Tibial nerve (tissue), 4 donors: ENCODE measurements at places on chromosomes 13 and 19. TPM values are rescaled to one million over a fixed set of nuclear protein-coding genes. Genes with fewer than 3 reads are reported as not detected.

DNA sequence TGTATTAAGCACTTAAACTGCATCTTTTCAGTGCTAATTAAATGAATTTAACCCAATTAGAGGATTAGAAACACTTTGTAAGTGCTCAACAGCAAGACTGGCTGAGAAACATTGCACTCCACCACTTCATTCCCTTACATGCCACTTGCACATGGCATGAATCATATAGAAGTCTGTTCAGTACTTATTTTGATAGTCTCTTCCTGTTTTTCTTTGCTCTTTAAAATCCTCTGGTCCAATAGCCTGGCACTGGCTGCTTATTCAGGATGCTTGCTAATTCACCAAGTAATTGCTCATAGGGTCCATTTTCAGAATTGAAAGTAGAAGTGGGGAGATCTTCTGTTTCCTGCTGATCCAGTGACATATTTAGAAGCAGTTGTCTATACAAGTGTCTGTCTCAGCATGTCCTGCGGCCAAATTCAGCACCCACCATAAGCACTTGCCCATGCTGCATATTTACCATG lies 900.1 kb downstream of the PCDH9 start:
- no peak overlapping the region for H3K4me3 ChIP-seq
- no peaks in the 10 kb centered on the region for H3K27me3 ChIP-seq
- no peak overlapping the region for H3K27ac ChIP-seq
- no peaks in the 10 kb centered on the region for H3K4me1 ChIP-seq
- no peaks in the 10 kb centered on the region for H3K36me3 ChIP-seq
- no peak for DNase-seq

DNA sequence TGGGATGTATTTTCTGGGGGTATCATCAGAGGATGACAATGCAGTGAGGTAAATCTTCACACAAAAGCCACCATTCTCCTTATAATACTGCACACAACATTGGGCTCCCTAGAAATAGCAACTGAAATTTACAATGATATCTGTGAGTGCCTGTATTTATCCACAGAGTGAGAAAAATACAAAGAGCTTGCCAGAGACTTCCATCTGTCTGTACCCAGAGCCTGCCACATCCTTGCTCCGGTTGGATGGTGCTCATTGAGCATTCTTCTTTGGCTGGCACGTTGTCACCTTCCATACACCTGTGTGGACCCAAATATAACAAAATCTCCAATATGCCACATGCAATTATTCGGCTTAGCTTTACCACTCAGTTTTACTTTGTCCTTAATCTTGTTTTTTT lies 189.5 kb upstream of the UFM1 start:
- no peaks in the 10 kb centered on the region for H3K27me3 ChIP-seq
- no peak for DNase-seq
- H3K4me3 ChIP-seq, result no peak overlapping the region
- no peaks in the 10 kb centered on the region for H3K4me1 ChIP-seq
- no peaks in the 10 kb centered on the region for H3K36me3 ChIP-seq
- no peak overlapping the region for H3K27ac ChIP-seq

GRCh38 chr19:51219307-51219706 lies 5.6 kb upstream of the CD33 start:
- H3K27ac ChIP-seq, result no peak overlapping the region
- H3K4me1 ChIP-seq, result no peaks in the 10 kb centered on the region
- no peaks in the 10 kb centered on the region for H3K36me3 ChIP-seq
- no peak for DNase-seq

CELF5 gene
- total RNA-seq, result not detected

- DNase-seq, result no peak
- no peaks in the 10 kb centered on the region for H3K4me1 ChIP-seq
- H3K36me3 ChIP-seq, result no peaks in the 10 kb centered on the region
- H3K27me3 ChIP-seq, result no peaks in the 10 kb centered on the region
- H3K27ac ChIP-seq, result no peak overlapping the region
These were observed 353.4 kb downstream of the OLFM4 start for GRCh38 chr13:53382008-53382407.

DNA sequence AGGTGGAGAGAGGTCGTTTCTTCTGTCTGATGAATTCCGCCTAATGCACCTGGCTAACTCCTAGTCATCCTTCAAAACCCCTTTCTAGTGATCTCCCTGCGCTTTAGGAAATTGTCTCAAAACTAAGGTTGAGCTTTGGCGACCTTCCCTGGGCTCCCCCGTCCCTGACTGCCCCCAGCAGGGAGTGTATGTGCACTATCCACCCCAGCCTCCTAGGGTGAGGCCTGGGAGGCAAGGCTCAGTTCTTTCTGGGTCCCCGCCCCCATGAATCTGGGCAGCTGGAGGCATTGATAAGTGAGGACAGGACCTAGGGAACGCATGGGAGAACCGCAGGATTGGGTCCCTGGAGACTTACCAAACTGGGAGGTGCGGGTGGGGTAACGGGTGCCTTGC lies 378 bp downstream of the TLE6 start:
- no peaks in the 10 kb centered on the region for H3K36me3 ChIP-seq
- H3K4me1 ChIP-seq, result peaks cover 38% of the 10 kb centered on the region
- no peak for DNase-seq
- peak overlapping the region; percentile 49 for H3K27ac ChIP-seq
- H3K27me3 ChIP-seq, result no peaks in the 10 kb centered on the region

- H3K27ac ChIP-seq, result no peak overlapping the region
- DNase-seq, result no peak
- H3K27me3 ChIP-seq, result no peaks in the 10 kb centered on the region
- H3K36me3 ChIP-seq, result no peaks in the 10 kb centered on the region
- H3K4me1 ChIP-seq, result no peaks in the 10 kb centered on the region
- no peak overlapping the region for H3K4me3 ChIP-seq
These were observed 598.6 kb downstream of the EFNB2 start for GRCh38 chr13:105936816-105937215.

DNA sequence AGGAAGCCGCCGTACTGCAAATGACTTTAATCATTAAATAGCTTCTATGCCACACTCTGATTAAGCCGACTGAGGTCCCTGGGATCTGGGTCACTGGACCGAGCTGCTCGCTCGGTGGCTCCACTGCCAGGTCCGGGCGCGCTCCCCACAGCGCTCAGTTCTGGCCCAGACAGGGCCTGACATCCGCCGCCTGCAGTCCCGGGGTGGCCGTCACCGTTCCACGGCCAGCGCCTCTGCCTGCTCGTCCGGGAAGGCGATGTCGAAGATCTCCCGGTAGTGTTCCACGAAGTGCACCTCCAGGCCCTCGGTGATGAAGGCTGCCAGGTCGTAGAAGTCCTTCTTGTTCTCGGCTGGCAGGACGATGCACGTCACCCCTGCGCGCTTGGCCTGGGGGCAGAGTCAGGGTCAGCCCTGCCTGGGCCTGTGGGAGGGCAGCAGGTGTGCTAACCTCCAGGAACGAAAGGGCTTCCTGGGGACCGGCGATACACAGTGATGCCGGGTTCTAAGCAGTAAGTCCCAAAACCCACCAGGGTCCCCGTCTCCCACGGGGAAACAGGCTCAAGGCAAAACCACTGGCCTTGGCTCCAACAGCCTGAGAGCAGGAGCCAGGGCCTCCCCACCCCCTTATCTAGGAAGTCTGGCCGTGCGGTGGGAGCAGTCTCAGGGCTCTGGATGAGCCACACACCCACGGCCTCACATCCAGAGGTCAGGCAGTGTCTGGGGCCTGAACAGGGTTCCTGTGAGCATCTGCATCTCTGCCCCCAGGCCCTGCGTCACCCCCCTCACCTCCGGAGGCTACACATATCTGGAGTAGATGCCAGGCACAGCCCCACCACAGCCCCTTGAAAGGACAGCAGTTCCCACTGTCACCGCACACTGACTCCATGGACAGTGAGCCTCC lies 2.0 kb downstream of the RPL36 start:
- no peak overlapping the region for H3K27ac ChIP-seq
- peaks cover 57% of the 10 kb centered on the region for H3K36me3 ChIP-seq
- H3K4me1 ChIP-seq, result no peaks in the 10 kb centered on the region
- peak overlapping the region; percentile 95 for H3K4me3 ChIP-seq
- no peak for DNase-seq

DNA sequence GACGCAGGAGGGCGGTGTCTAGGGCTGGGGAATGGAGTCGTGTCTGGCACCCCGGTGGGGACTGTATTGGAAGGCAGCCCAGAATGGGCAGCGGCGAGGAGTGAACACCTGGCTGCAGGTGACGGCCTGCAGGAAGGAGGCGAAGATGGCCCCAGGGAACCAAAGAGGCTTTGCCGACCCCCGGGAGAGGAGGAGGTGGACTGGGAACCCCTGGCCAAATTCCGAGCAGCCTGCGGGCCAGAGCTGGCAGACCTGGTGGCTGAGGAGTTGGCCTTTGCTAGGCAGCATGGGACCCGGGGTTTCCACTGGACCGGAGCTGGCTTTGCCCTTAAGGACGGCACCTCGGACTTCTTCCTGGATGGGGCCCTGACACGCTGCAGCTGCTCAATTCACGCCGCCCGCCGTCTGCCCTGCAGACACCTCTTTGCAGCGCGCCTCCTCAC lies 25.9 kb downstream of the ZSWIM9 start:
- no peak overlapping the region for H3K4me3 ChIP-seq
- DNase-seq, result no peak
- no peaks in the 10 kb centered on the region for H3K4me1 ChIP-seq
- H3K27me3 ChIP-seq, result no peaks in the 10 kb centered on the region

DNA sequence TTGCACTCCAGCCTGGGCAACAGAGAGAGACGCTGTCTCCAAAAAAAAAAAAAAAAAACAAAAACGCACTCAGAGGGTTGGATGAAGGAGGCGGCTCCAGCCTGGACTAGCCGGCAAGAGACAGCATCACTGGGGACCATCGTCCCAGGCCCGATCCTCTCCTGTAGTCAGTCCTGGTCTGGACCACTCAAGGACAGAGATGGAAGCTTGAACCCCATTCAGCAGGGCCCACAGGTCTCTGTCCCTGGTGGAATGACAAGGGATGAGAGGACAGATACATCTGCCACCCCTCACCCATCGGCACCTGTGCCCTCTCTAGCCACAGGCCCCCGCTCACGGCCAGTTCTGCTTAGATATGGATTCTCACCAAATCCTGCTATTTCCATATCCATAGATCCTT lies 14.0 kb downstream of the ADGRE5 start:
- no peaks in the 10 kb centered on the region for H3K4me1 ChIP-seq
- H3K36me3 ChIP-seq, result no peaks in the 10 kb centered on the region
- no peak overlapping the region for H3K4me3 ChIP-seq
- no peak for DNase-seq

CBLC gene
- total RNA-seq, result not detected

CEACAM4 gene
- total RNA-seq, result not detected

COL4A2 gene
- 604 TPM for total RNA-seq

DNA sequence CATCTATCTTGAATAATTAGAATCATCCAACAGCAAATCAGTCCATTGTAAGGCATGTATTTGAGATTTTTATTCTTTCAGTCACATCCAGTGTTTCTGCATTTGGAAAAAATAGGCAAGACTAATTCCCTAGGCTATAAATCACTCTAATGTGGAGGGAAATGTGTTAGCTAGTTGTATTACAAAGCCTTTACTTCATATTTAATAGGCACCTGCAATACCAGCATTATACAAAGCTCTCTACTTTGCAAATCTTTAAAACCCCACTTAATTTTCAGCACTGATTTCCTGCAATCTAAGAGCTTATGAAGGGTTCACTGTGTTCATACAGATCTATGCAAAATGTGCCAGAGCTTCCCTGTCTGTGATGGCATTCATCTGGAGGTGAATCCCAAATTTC lies 12.3 kb downstream of the PCDH9 start:
- no peak overlapping the region for H3K4me3 ChIP-seq
- H3K27ac ChIP-seq, result no peak overlapping the region
- H3K27me3 ChIP-seq, result no peaks in the 10 kb centered on the region
- H3K36me3 ChIP-seq, result no peaks in the 10 kb centered on the region
- no peaks in the 10 kb centered on the region for H3K4me1 ChIP-seq

GRCh38 chr19:47762615-47763308 lies 15.7 kb upstream of the SELENOW start:
- H3K27me3 ChIP-seq, result no peaks in the 10 kb centered on the region
- H3K4me3 ChIP-seq, result no peak overlapping the region
- H3K4me1 ChIP-seq, result peaks cover 4% of the 10 kb centered on the region
- H3K27ac ChIP-seq, result no peak overlapping the region
- no peak for DNase-seq

LRRC25 gene
- 10.2 TPM for total RNA-seq

- no peak overlapping the region for H3K4me3 ChIP-seq
- DNase-seq, result no peak
- no peaks in the 10 kb centered on the region for H3K27me3 ChIP-seq
These were observed 48.7 kb downstream of the ZNF536 start for GRCh38 chr19:30420881-30421280.

DNA sequence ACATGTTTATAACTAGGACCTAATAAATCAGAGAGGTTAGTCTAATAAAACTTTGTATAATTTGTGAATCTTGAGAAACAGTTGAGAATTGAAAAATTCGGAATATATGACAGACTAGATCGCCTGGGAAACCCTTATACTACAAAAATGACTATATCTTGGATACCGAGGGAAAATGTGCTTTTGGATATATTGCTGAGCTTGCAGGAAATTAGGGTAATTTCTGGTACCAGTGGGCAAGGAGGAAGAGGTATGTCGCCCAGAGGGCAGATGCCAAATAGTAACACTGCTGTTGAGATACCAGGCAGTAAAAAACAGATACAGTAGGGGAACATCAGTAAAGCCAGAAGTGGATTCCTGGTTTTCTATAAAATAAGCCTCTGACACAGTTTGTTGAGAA lies 17.3 kb downstream of the MPHOSPH8 start:
- H3K27me3 ChIP-seq, result no peaks in the 10 kb centered on the region
- no peak overlapping the region for H3K4me3 ChIP-seq
- peaks cover 63% of the 10 kb centered on the region for H3K36me3 ChIP-seq
- no peak overlapping the region for H3K27ac ChIP-seq

DNA sequence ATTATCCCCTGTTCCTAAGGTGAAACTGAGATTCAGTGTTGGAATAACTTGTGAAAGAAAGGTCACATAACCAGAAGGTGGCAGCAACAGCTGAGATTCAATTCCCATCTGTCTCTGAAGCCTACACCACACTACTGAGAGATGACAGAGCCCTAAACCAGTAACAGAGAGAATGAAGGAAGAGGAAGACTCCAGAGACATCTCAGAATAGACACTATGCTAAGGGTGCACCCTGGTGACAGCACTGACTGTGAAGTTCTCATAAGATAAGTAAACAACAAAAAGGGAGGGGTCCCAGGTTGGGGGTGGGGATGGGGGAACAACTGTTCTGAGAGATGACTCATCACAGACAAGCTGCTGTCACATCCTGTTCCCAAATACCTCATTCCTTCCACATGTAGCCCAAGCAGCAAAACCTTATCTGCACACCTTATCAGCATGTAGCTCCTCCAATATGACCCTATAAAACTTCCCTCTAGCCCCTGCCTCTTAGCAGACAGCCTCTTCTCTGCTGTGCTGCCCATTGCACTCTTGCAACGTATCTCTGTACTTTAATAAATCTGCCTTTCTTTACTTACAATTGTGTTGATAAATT lies 46.5 kb downstream of the UTP14C start:
- no peak overlapping the region for H3K27ac ChIP-seq
- H3K36me3 ChIP-seq, result no peaks in the 10 kb centered on the region
- no peaks in the 10 kb centered on the region for H3K4me1 ChIP-seq
- no peak overlapping the region for H3K4me3 ChIP-seq
